GM13977 (cell line): ENCODE measurements at places on chromosomes 7 and 10.

DNA sequence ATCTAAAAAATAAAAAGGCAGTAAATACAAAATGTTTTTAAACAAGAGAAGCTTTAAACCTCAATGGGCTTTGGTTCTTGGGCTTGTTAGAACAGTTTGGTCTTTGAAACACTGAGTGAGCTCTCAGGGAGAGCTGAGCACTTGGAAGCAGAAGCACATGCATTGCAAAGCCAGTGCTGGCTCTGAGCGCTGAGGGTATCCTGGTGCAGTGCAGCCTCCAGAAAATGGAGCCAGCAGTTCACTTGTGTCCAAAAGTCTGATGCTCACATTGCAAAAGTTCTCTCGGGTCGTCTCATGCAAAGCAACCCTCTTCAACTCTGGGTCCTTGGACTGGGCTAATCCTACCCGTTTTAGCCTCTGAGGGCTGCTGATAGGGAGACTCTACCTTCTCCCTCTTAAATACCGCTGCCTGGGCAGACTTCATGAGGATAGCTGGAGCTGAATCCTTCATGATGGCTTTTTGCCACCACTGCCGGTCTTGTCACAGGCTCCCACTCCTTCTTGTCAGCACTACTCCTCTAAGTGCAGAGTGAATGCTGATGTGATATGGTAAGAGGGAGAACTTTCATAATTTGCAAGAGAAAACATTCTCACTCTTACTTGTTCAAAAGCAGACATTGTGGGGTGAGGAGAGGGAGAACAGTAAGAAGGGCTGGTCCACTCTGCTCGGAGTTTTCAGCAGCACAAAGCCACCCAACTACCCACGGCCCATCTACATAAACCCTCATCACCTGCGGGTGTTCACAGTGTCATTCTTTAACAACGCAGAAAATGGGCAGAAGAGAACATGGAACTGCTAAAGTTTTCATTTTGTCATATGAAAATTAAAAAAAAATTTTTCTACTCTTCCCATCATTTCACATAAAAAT lies 42.2 kb upstream of the BMPER start:
- DNase-seq, result no peak

DNA sequence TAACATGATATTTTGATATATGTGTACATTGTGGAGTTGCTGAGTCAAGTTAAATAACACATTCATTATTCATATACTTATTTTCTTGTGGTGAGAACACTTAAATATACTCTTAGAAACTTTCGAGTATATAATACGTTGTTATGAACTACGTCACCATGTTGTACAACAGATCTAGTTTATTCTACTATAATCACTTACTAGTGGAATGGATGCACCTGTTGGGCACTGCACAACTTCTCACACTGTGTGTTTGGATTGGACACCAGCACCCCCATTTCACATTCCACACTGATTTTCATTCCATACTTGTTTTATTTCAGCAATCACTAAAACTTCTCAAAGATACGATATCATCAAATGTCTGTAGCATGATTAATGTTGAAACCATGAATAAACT lies 407.3 kb downstream of the RPS24 start:
- DNase-seq, result no peak

GRCh38 chr10:23384364-23384763 lies 39.8 kb upstream of the C10orf67 start:
- no peak for DNase-seq

- no peak for DNase-seq
Observed at GRCh38 chr10:132878091-132878729, 64.2 kb downstream of the CFAP46 start.

- DNase-seq, result no peak
Observed at GRCh38 chr10:93807371-93807770, 49.6 kb downstream of the LGI1 start.

- DNase-seq, result no peak
Observed at GRCh38 chr10:89502549-89502948, 32.8 kb downstream of the SLC16A12 start.

GRCh38 chr7:17195576-17195975 lies 102.9 kb upstream of the AHR start:
- DNase-seq, result no peak

DNA sequence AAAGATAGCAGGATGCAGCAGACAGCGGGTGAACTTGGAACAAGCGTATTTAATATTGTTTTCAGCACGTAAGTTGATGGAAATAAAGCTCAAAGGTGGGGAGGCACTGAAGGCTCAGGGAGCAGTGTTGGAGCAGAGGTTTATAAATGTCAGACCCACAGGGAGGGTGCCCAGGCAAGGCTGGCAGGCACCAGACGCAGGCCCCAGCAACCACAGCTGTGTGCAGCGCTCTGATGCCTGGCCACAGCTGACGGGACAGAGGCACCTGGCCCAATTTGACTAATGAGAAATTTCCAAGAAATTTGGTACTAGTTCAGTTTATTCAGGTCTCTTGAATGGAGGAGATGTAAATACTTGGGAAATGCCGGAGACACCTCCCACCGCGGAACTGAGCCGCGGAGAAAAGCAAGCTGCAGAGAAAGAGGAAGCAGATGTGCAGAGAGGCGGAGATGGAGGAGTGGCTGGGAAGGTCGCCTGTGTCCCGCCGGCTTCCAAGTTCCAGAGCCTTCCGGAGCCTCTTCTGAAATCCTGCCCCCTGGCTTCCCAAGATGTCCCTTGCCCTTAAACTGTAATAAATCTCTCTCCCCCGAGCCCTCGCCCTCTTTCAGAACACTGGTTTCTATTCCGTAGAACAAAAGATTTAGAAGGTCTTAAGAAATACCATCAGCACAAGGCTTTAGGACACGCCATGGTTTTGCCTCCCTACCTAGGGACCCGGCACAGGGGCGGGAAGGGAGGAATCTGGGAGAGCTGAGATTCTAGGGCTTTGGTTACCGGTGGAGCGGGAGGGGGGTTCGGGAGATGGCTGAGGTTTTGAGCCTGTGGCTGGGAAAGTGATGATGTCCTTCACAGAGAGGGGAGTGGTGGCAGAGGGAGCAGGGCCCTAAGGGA lies 38.4 kb upstream of the PLXNA4 start:
- DNase-seq, result no peak

GRCh38 chr7:142338633-142339501 lies 81.0 kb upstream of the PRSS58 start:
- no peak for DNase-seq

DNA sequence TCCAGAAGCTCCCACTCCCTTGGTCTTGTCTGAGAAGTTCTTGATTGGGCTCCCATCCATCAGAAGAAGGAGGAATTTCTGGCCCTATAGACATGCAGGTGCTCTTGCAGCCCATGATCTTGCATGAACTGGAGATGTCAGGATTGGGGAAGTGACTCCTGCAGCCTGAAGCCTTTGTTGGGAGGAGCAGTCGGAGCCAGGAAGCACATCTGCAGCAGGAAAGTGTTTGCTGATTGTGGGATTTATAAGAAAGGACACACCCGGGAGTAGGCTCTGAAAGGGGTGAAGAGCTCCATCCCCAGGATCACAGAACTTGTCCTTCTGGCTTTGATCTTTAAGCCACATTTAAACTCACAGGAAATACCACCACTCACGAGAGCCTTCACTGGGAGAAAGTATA lies 185.2 kb downstream of the DYNC1I1 start:
- DNase-seq, result no peak

- no peak for DNase-seq
Observed at GRCh38 chr10:8456386-8456785, 401.9 kb downstream of the GATA3 start.

GRCh38 chr10:9615189-9615588 lies 1402.5 kb upstream of the CELF2 start:
- no peak for DNase-seq

DNA sequence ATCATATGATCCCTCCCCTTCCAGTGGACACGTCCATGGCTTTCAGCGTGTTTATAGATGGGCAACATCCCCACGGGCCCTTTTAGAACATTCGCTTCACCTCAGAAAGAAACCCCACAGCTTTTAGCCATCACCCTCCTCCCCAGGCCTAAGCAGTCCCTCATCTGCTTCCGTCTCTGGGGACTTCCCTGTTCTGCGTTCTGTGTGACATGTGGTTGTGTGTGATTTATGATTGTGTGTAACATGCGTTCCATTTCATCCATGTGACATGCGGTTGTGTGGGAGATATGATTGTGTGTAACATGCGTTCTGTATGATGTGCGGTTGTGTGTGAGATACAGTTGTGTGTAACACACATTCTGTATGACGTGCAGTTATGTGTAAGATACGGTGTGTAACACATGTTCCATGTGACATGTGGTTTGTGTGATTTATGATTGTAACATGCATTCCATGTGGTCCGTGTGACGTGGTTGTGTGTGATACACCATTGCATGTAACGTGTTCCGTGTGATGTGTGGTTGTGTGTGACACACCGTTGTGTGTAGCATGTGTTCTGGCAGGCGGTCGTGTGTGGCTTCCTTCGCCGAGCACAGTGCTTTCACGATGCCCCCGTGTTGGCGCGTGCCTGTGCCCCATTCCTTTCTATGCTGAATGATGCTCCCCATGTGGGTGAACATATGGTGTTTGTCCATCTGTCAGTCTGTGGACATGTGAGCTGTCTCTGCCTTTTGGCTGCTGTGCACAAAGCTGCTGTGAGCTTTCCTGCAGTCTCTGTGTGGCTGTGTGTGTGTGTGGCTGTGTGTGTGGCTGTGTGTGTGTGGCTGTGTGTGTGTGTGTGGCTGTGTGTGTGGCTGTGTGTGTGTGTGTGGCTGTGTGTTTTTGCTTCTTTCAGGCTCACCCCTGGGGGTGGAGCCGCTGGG lies 26.2 kb downstream of the PWWP2B start:
- DNase-seq, result peak; percentile 49

GRCh38 chr10:13969118-13969791 lies 361.5 kb downstream of the FRMD4A start:
- DNase-seq, result no peak

DNA sequence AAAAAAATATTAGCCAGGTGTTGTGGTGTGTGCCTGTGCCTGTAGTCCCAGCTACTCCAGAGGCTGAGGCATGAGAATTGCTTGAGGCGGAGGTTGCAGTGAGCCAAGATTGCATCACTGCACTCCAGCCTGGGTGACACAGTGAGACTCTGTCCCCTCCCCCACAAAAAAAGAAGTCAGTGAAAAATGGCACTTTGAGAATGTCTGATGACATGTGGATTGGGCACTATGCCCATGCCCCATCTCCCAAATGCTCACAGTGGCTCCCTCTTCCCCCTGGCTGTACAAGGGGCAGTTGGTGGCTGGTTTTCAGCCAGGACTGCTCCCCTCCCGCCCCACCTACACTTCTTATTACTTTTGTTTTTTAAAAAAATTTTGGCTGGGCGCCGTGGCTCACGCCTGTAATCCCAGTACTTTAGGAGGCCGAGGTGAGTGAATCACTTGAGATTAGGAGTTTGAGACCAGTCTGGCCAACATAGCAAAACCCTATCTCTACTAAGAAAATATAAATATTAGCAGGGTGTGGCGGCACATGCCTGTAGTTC lies 26.1 kb downstream of the IL15RA start:
- no peak for DNase-seq

DNA sequence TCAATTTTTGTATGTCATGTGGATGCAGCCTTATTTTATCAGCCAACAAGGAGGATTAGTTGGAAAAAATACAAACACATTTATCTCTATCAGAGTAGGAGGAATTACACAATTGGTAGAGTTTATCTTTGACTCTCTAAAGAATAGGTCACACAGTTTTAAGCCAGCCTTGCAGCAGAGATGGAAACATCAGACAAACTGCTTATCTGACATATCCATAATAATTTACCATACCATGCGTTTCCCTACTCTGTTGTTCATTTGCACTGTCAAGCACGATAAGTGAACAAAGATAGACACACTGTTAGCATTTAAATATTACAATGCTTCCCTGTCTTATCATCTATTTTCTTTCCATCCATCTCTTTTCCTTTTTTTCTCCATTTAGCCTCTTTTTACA lies 283.7 kb upstream of the SMIM30 start:
- DNase-seq, result no peak

GRCh38 chr10:79116368-79116767 lies 47.6 kb downstream of the ZMIZ1 start:
- DNase-seq, result no peak

DNA sequence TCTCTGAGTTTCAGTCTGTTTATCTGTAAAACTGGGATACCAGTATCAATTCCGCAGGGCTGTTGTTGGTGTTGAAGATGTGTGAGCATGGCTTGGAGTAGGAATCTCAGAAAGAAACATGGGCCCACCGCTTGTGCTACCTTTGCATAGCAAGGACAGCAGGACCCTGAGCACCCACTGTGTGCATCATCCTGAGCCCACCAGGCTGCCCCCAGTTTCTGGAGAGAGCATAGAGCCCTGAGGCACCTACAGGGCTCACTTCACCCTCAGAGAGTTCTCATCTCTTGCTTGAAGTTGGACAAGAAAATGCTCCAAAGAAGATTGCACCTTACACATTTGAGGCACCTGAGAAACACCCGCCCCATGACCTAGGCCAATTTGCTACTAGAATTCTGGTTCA lies 12.9 kb downstream of the PRLHR start:
- DNase-seq, result no peak

GRCh38 chr10:112213836-112214235 lies 30.3 kb upstream of the GPAM start:
- no peak for DNase-seq

- DNase-seq, result no peak
Observed at GRCh38 chr7:122658856-122659255, 40.1 kb downstream of the RNF133 start.

DNA sequence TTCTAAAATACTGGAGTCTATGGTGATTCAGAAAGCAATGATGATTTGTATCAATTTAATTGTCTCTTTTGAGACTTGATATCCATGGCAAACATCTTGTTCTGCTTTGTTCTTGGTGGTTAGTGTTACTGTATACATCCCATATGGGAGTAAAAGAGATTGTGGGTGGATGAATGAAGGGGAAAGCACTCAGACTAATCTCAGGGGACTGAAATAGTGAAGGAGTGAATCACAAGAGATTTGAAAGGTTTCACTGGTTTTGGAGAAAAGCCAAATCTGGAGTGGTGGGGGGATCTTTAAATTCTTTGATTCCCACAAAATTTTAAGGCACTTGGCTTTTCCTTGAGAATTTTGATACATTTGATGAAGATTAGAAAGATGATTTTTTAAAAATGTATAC lies 369.4 kb downstream of the INHBA start:
- no peak for DNase-seq

DNA sequence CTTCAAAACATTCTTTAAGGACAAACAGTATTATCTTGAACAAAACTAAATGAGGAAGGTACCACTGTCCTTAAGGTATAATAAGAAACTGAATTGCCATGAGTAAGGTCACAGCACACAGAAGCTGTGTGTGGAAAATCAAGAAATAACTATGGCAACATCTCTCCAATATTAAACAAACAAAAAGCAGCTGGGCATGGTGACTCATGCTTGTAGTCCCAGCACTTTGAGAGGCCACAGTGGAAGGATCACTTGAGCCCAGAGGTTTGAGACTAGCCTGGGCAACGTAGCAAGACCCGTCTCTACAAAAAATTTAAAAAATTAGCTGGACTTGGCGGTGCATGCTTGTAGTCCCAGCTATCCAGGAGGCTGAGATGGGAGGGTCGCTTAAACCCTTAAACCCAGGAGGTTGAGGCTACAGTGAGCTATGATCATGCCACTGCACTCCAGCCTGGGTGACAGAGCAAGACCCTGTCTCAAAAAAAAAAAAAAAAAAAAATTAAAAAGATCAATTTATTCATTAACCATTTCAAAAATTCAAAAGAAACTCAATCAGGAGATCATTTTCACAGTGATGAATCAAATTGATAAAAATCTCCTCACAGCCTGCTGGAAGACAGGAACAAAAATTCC lies 195.4 kb downstream of the SKIDA1 start:
- DNase-seq, result no peak
